ENCODE measurements at places on chromosomes 3 and 15. TPM values are rescaled to one million over a fixed set of nuclear protein-coding genes. Genes with fewer than 3 reads are reported as not detected.

HHATL gene
- not detected for total RNA-seq

ZBED2 gene
- 0.16 TPM for total RNA-seq

CCR9 gene
- total RNA-seq = 2.0 TPM

DNA sequence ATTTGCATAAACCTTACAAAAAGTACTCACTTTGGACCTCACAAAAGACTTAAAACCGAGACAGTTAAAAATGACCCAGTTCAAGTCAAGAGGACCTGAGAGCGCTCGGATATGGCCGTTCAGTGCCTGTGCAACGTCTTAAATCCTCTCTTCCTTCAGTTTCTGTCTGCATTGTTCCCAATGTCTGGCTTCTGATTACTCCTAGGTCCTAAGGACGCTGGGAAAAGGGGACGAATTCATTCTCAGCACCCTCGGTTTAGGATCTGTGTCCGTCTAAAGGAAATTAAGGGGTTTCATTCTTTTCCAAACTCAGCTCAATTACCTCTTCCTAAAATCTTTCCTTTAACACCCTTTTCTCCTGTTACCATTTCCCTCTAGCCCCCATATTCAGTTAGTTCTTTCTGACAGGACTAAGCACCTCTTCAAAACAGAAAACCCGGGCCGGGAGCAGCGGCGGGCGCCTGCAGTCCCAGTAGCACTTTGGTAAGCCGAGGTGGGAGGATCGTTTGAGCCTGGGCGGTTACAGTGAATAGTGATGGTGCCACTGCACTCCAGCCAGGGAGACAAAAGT is 970 bp downstream of the DPPA4 start:
- DNase-seq = no peak
